ENCODE measurements at places on chromosomes 5 and 9.

GRCh38 chr5:76337953-76338451 is 65.1 kb upstream of the IQGAP2 start:
- no peaks in the 10 kb centered on the region for H3K36me3 ChIP-seq
- H3K4me3 ChIP-seq, result no peak overlapping the region
- no peaks in the 10 kb centered on the region for H3K27me3 ChIP-seq
- H3K4me1 ChIP-seq, result peaks cover 33% of the 10 kb centered on the region
- DNase-seq, result peak; percentile 61

DNA sequence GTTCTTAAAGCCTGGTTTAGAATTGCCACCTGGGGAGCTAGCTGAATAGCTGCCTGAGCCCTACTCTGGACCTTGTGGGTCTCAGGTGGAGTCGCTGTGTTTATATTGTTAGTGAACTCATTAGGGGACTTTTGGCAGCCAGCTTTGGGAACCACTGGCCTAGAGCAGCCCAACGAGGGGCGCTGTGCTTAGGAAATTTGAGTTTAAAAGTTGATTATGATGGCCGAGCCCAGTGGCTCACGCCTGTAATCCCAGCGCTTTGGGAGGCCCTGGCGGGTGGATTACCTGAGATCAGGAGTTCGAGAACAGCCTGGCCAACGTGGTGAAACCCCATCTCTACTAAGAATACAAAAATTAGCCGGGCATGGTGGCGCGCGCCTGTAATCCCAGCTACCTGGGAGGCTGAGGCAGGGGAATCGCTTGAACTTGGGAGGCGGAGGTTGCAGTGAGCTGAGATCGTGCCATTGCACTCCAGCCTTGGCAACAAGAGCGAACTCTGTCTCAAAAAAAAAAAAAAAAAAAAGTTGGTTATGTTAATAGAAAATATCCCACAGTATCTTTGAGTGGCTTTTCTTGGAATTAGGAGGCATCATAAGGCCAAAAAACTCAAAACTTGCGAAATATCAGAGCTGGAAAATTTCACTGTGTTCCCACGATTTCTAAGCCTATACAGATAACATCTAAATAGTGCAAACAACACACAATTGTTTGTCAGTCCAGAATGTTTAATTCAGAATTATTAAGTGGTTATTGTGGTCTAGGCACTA is 809 bp downstream of the MCCC2 start:
- no peak for DNase-seq
- H3K4me3 ChIP-seq, result peak overlapping the region; percentile 92
- peaks cover 43% of the 10 kb centered on the region for H3K4me1 ChIP-seq
- peak overlapping the region; percentile 87 for H3K27ac ChIP-seq

- no peaks in the 10 kb centered on the region for H3K27me3 ChIP-seq
- H3K4me1 ChIP-seq, result no peaks in the 10 kb centered on the region
- DNase-seq, result no peak
- H3K27ac ChIP-seq, result no peak overlapping the region
- no peak overlapping the region for H3K4me3 ChIP-seq
- H3K36me3 ChIP-seq, result no peaks in the 10 kb centered on the region
Observed at GRCh38 chr5:8299716-8300115, 430.8 kb downstream of the MTRR start.

GRCh38 chr5:61277190-61277589 is 54.9 kb upstream of the ZSWIM6 start:
- no peak for DNase-seq
- H3K27me3 ChIP-seq, result no peaks in the 10 kb centered on the region
- H3K27ac ChIP-seq, result no peak overlapping the region
- H3K4me3 ChIP-seq, result no peak overlapping the region
- no peaks in the 10 kb centered on the region for H3K36me3 ChIP-seq

DNA sequence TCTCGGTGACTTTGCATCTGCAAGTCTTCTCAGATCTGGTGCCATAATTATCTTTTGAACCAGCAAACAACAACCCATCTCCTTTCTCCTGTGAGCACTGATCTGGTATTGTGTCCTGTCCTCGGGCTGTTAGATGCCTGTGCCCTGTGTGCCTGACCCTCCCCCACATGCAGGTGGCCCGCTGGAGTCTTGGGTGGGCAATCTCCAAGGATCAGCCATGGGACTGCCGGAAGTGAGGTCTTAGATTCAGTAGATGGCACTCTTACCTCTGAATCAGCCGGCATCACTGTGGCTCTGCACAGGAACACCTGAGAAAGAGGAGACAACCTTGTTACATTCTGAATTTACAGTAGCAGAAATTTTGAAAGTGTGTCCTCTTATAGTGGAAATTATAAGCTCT is 172.4 kb downstream of the IRX2 start:
- no peaks in the 10 kb centered on the region for H3K4me1 ChIP-seq
- no peak overlapping the region for H3K4me3 ChIP-seq
- H3K36me3 ChIP-seq, result no peaks in the 10 kb centered on the region
- H3K27me3 ChIP-seq, result no peaks in the 10 kb centered on the region
- no peak overlapping the region for H3K27ac ChIP-seq

- no peaks in the 10 kb centered on the region for H3K27me3 ChIP-seq
- H3K36me3 ChIP-seq, result peaks cover 18% of the 10 kb centered on the region
- DNase-seq, result no peak
- no peaks in the 10 kb centered on the region for H3K4me1 ChIP-seq
Observed at GRCh38 chr9:127463382-127463781, 12.1 kb downstream of the LRSAM1 start.

GRCh38 chr9:124361128-124361527 is 54.1 kb downstream of the PSMB7 start:
- H3K36me3 ChIP-seq, result no peaks in the 10 kb centered on the region
- H3K27ac ChIP-seq, result no peak overlapping the region
- peaks cover 30% of the 10 kb centered on the region for H3K4me1 ChIP-seq
- no peaks in the 10 kb centered on the region for H3K27me3 ChIP-seq
- DNase-seq, result no peak

GRCh38 chr5:158499892-158500418 is 599.8 kb downstream of the EBF1 start:
- H3K27ac ChIP-seq, result no peak overlapping the region
- no peaks in the 10 kb centered on the region for H3K4me1 ChIP-seq
- H3K36me3 ChIP-seq, result no peaks in the 10 kb centered on the region
- DNase-seq, result no peak

DNA sequence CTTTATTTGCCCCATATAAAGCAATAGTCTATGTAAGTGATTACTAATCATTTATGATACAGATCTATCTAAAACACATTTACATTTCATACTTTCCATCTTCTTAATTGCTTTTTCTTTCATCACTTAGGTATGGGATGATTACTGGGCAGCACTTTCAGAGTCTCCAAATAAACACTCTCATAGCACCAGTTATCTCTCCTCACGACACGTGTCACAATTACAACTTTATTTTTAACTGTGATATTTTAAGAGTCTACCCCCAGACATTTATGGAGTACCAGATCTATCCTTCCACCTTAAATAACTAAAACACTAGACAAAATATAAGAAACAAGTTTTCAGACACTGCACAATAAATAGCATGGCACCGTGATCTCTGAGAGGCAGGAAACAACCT is 32.9 kb downstream of the HOMER1 start:
- H3K27me3 ChIP-seq, result no peaks in the 10 kb centered on the region
- H3K36me3 ChIP-seq, result no peaks in the 10 kb centered on the region
- no peak for DNase-seq
- H3K4me3 ChIP-seq, result no peak overlapping the region

DNA sequence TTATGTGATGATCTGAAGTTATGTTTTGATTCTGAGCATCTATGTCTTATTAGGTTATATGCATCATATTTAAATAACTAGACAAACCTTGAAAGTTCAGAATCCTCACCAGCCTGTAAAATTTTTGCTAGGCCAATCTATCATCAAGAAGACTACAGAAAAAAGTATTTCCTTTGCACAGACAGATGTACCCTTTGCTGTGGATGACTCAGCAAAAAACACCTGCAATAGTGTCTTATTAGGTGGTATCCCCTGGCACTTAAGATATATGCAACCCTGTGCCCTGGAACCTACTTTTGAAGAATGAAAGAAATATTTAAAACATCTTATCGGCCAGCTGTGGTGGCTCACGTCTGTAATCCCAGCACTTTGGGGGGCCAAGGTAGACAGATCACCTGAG is 130.6 kb downstream of the SLF1 start:
- no peak overlapping the region for H3K4me3 ChIP-seq
- no peak overlapping the region for H3K27ac ChIP-seq
- H3K36me3 ChIP-seq, result no peaks in the 10 kb centered on the region

DNA sequence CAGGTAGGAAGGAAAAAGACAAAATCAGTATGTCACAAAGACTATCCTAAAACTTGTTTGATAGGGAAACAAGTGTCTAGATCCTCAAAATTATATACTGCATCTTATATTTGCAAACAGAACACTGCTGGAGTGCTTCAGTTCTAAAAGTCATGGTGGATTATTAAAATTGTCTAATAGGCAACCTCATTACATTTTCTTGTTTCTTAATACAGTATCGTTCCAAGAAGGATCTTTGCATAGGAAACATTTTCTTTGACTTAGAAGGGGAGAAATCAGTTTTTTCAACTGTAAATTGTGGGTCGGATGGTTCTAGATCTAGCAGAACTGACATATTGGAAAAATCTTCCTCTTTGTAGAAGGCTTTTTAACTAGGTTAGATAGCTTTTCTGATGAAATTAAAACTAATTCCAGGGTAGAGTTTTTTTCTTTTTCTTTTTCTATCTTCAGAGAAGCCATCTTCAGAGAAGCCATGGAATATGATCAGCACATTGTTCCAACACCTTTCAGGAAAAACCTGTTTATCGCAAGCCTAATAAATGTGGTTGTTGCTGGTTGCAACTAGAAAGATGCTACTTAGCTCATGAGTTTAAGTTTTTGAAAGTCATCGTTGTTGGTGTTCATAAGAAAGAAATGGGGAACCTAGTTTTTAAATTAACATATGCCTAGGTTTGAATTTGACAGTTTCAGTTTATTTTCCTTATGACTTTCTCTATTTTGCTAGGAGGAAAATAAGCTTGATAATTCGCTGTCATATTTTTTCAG is 7.4 kb downstream of the CPEB4 start:
- H3K27ac ChIP-seq, result no peak overlapping the region
- no peak for DNase-seq
- no peak overlapping the region for H3K4me3 ChIP-seq
- no peaks in the 10 kb centered on the region for H3K36me3 ChIP-seq
- no peaks in the 10 kb centered on the region for H3K27me3 ChIP-seq

GRCh38 chr5:73902327-73903051 is 276.5 kb downstream of the ARHGEF28 start:
- no peak overlapping the region for H3K27ac ChIP-seq
- H3K4me1 ChIP-seq, result no peaks in the 10 kb centered on the region
- no peaks in the 10 kb centered on the region for H3K27me3 ChIP-seq
- no peak overlapping the region for H3K4me3 ChIP-seq

DNA sequence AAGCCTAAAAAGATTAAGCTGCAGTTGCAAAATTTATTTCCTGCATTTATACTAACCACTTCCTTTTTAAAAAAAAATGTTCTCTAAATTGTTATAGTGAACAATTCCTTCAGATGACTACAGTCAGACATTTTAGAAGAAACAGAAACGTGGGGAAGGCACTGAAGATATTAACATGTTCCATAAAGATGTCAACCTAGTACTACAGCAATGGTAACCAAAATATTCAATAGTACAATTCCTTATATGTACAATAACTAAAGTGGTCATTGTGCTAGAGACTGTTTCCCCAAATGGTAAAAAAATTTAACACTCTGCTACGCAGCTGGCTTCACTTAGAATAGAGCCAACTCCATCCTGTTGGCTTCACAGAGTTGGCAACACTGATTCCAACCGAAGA is 97.7 kb downstream of the FNBP1 start:
- H3K27ac ChIP-seq, result peak overlapping the region; percentile 60
- H3K27me3 ChIP-seq, result no peaks in the 10 kb centered on the region
- no peak for DNase-seq
- peaks cover 10% of the 10 kb centered on the region for H3K36me3 ChIP-seq
- peaks cover 53% of the 10 kb centered on the region for H3K4me1 ChIP-seq

DNA sequence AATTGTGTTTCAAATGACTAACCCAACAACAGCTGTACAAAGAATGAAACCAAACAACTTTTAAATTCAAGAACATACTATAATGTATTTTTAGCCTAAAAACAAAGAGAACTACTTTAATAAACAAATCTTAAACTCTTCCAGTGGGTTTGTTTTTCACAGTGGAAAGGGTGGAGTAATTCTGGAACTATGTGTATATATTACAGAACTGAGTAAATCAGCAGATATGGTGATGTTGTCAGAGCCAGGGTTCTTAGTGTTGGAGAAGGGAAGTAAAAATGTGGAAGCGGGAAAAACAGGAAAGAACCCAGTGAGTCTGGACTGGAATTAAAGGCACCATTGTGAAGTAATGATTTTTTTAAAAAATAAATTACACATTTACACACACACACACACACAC is 144.9 kb downstream of the CDK5RAP2 start:
- no peak overlapping the region for H3K27ac ChIP-seq
- H3K27me3 ChIP-seq, result no peaks in the 10 kb centered on the region
- H3K4me3 ChIP-seq, result no peak overlapping the region
- H3K4me1 ChIP-seq, result no peaks in the 10 kb centered on the region
- peaks cover 29% of the 10 kb centered on the region for H3K36me3 ChIP-seq
- no peak for DNase-seq

DNA sequence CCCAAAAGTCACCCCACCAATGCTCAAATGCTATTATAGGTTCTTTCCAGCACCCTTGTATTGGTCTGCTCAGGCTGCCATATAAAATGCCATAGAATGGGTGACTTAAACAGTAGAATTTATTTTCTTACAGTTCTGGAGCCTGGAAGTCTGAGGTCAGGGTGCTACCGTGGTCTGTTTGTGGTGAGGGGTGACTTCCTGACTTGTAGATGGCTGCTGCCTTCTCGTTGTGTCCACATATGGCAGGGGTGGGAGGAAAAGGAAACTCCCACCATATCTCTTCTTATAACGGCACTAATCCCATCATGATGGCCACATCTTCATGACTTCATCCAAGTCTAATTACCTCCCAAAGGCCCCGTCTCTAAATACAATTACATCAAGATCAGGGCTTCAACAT is 257.8 kb upstream of the TARS1 start:
- no peaks in the 10 kb centered on the region for H3K36me3 ChIP-seq
- H3K4me1 ChIP-seq, result no peaks in the 10 kb centered on the region
- no peak overlapping the region for H3K27ac ChIP-seq

- no peaks in the 10 kb centered on the region for H3K36me3 ChIP-seq
- H3K27ac ChIP-seq, result peak overlapping the region; percentile 37
- peak; percentile 72 for DNase-seq
Observed at GRCh38 chr5:79229357-79230174, 6.4 kb upstream of the JMY start.

- peak overlapping the region; percentile 71 for H3K4me3 ChIP-seq
- peaks cover 23% of the 10 kb centered on the region for H3K4me1 ChIP-seq
- peak overlapping the region; percentile 92 for H3K27ac ChIP-seq
Observed at GRCh38 chr9:5438301-5439162, 807 bp upstream of the PLGRKT start.

GRCh38 chr9:97934321-97935115 is 3.5 kb downstream of the HEMGN start:
- H3K4me1 ChIP-seq, result peaks cover 61% of the 10 kb centered on the region
- no peak overlapping the region for H3K4me3 ChIP-seq
- no peaks in the 10 kb centered on the region for H3K36me3 ChIP-seq
- no peak overlapping the region for H3K27ac ChIP-seq

Measured in CD4-positive, alpha-beta memory T cell (primary cell).